ENCODE measurements at places on chromosomes 13 and 19.
A peak's percentile ranks its signal among the peaks of the same experiment; 100 is the strongest.

DNA sequence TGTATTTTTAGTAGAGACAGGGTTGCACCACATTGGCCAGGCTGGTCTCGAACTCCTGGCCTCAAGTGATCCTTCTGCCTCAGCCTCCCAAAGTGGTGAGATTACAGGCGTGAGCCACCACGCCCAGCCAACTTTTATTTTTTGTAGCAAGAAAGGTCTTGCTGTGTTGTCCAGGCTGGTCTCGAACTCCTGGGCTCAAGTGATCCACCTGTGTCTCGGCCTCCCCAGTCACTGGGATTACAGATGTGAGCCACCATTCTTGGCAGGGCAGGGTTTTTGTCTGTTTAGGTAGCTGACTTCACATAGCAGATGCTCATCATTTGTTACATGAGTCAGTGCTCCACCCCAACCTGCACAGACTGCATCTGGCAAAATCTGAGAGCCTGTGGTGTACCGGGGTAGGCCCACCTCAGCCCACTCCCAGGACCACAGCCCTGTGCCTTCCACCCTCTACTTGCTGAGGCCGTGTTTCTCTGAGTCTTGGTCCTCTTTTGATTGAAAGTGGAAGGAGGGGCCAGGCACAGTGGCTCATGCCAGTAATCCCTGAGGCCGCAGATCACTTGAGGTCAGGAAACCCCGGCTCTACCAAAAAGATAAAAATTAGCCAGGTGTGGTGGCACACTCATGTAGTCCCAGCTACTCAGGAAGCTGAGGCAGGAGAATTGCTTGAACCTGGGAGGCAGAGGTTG is 4.2 kb upstream of the TNPO2 start:
- DNase-seq: no peak

DNA sequence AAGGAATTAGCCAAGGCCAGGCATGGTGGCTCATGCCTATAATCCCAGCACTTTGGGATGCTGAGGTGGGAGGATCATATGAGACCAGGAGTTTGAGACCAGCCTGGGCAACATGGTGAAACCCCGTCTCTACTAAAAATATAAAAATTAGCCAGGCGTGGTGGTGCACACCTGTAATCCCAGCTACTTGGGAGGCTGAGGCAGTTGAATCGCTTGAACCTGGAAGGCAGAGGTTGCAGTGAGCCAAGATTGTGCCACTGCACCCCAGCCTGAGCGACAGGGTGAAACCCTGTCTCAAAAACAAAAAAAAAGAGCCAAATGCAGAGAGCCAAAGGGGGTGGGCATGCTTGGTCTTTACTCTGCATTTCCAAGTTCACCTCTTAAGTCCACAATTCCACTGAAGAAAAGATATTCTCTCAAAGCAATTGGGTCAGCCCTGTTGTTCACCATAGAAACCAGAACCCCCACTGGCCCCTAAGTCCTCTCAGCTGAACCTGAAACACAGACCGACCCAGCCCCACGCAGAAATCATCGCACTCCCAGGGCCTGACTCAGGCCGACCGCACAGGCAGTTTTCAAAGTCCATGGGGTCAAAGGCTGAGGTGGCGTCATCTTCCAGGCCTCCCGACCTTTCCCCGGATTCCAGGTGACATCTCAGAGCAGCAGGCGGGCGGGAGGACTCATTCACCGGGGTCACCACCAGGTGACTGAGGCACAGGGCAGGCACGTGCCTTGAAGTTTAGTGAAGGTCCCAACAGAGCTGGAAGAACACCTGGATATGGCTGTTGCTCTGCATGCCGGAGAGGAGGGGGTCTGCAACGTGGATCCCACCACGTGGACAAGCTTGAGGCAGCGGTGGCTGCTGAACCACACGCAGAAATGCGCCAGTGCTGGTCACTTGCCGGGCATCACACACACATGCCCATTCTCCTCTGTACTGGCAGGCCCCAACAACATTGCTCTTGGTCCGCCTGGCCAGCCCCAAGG is 33.1 kb downstream of the SLC25A42 start:
- no peak for DNase-seq

- DNase-seq: peak; percentile 77
These were observed 11.0 kb downstream of the TSHZ3 start for GRCh38 chr19:31338069-31338776.

DNA sequence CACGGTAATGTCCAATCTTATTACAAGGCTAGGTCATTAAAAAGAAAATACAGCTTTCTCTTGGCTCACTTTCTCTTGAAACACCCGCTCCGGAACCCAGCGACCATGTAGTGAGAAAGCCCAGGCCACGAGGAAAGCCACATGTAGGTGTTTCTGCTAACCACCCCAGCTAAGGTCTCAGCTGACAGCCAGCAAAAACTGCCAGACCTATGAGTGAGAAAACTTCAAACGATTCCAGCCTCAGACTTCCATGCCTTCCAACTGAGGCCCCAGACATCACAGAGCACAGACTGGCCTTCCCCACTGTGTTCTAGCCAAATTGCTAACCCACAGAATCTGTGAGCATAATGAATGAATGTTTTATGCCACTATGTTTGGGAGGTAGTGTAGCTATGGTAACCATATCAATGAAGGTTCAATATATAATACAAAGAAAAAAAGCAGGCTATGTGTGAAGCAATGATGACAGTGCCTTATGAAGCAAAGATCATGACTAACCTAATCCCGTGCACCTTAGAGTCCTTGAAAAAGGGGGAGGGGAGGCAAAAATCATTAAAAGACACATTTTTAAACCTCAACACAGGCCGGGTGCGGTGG is 11.9 kb upstream of the TPTE2 start:
- no peak for DNase-seq

DNA sequence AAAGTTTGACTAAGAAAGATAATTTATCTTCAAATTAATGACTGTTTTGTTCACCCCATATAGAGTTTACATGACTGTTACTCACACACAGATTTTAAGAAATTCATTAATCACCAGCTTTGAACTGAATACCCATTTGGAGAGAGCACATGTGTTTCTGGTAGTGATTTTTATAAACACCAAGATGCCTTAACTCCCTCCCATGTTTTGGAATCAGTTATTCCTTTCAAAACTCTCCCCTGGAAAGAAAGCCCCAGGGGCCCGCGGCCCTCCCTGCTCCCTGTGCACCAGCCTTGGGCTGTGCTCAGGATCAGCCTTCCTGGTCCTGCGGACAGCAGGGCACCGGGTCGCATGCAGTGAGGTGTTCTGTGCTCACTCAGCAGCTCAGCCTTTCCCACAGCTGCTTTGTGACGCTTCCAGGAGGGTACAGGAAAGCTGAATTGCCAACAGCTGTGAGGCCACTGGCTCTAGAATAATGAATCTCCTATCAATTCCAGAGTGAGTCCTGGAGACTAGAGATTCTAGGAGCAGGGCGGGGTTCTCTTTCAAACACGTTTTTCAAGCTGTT is 483.2 kb downstream of the EFNB2 start:
- DNase-seq: peak; percentile 14

GRCh38 chr13:25844559-25845434 is 207.0 kb downstream of the SHISA2 start:
- no peak for DNase-seq

- DNase-seq: no peak
These were observed 15.7 kb upstream of the CCDC169 start for GRCh38 chr13:36313047-36313969.

DNA sequence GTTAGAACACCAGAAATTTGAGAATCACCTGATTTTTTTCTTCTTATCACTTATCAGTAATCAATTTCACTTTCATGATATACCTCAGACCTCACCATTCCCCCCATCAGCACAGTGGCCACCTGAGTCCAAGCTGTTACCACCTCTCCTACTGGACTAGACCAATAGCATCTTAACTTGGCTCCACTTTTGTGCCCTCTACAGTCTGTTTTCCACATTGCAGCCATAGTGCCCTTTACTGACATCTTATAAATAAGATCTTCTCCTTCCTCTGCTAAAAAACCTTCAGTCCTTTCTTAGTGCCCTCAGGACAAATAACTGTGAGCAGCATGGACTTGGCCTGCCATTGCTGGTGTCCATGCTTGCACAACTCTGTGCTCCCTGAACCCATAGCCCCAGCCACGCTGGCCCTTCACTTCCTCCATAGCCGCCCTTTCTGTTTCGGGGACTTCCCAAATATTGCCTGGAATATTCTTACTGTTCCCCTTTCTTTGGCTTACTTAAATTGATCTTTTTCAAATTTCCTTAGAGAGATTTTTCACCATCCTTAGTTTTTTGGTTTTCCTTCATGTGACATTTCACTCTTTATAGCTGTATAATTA is 380.8 kb downstream of the LMO7 start:
- DNase-seq: peak; percentile 39

DNA sequence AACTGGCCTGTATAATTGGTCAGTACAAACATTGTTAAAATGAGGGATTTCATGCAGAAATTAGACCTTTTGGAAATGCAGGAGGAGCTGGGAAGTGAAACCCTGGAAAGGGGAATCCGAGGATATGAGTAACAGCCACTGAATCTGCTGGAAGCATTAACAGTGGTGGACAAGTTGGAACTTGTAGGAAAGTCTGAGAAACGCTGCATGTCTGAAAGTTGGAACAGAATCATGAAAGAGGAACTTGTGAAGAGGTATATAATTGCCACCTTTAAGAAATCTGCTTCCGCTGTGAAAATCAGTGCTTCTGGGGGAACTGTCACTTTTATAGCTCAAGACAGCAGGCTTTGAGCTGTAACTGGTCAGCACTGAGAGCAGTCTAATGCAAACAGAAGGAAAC is 716.5 kb upstream of the PRR20A start:
- DNase-seq: no peak

DNA sequence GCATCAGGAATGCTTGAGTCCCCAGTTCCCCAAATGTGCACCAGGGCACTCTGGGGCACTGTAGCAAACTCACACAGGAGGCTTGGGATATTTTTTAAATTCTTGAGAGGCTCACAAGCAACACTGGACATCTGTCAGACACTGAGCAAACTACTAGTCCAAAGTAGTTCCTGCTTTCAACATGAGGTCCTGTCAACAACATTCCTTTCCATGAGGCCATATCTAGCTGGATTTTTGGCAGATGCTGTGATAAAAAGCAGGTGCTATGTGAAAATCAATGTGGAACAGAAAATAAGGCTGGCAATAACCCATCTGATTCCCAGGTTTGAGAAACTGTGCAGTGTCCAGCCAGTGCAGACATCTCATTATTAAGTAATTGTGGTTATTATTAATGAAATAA is 50.5 kb downstream of the STARD13 start:
- peak; percentile 85 for DNase-seq

DNA sequence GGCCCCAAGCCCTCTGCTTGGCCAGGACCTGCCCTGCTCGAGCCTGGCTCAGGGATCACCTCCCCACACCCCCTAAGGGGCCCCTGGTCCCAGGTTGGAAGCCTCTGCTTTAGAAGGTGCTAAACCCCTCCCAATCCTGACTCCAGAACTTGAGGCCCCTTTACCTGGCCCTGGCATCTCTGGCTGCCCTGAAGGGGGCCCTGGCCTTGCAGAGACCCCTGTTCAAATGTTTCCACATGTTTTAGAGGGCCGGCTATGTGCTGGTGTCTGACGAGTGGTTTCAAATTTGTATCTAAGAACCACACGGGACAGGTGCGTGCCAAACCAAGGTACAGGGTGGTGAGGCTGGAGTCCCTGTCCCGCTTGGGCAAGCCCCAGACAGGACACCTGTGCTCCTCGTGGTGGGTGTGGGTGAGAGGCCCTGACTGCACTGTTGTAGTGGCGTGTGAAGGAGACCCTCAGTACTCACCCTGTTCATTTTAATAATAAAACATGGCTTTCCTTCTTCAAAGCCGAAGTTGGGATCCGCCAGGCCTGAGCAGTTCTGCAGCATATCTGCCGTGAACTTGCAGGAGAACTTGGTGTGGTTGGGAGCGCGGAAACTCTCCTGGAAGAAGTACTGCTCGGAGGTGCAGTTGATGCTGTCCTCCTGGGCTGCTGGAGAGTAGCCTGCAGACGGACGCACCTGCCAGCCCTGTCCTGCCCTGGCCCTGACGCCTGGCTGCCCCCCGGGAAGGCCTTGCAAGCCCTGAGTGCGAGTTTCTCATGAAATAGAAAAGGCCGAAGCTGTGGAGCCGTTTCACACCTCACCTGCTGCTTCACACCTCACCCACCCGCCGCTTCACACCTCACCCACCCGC is 5.4 kb downstream of the ATP4B start:
- DNase-seq: no peak

GRCh38 chr19:10699650-10700335 is 1.4 kb upstream of the QTRT1 start:
- DNase-seq: peak; percentile 38

DNA sequence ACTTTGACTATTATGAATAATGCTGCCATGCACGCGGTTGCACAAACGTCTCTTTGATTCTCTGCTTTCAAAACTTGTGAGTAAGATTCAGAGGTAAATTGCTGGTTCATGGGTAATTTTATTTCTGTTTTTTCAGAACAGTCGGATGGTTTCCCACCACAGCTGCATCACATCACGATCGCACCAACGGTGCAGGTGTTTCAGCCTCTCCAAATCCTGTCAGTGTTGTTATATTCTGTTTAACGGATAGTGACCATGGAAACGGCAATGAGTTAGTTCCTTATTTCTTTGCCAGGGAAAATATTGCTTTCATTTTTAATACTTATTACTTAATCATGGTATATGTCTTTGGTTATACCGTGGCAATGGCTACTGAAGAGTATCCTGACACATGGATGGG is 19.1 kb upstream of the ZNF835 start:
- no peak for DNase-seq

GRCh38 chr13:41018602-41018948 is 541 bp downstream of the ELF1 start:
- DNase-seq: no peak

DNA sequence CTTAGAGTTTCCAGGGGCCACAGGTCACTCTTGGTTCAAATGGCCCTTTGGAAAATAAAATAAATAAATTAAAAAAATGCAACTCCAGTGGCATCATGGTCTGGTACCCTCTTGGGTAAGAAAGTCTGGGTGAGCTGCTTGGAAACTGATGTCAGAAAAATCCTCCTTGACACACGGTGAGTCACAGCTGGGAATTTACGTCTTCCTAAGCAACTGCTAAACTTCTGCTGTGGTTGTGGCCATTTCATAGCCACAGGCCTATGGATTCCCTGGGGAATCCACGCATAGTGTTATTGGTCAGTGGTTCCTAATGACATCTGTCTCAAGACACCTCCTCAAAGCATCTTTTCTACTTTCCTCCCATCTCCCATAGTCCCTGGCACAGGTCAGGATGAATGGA is 220.8 kb downstream of the COG6 start:
- DNase-seq: peak; percentile 77

DNA sequence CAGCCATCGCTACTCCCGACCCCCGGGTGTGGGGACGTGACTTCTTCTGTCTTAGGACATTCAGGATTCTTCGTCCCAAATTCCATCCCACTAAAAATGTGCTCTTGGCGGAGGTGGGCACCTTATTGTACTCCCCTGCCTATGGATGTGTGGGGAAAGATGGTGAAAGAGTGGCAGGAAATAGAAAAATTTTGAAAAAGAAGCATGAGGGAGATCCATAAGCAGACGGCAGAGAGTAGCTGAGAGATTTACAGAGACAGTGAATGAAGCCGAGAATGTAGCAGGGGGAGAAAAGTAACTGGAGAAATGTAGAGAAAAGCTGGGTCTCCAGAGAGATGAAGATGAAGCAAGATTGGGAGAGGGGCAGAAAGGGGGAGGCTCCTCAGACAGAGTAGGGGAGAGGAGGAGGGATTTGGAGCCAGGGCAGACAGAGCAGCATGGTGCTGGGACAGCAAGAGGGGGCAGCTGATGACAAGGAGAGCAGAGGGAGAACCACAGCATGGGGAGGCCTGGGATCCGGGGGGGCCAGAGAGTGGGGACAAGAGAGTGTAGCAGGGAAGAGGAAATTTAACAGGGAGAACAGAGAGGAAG is 843 bp downstream of the ZNF610 start:
- DNase-seq: no peak

- peak; percentile 3 for DNase-seq
These were observed 129.8 kb downstream of the DLEU7 start for GRCh38 chr13:50713523-50714248.

- DNase-seq: no peak
These were observed 511.2 kb downstream of the GPC5 start for GRCh38 chr13:91909617-91910016.
